ENCODE measurements at places on chromosomes 6 and 20.
A peak's percentile ranks its signal among the peaks of the same experiment; 100 is the strongest.

DNA sequence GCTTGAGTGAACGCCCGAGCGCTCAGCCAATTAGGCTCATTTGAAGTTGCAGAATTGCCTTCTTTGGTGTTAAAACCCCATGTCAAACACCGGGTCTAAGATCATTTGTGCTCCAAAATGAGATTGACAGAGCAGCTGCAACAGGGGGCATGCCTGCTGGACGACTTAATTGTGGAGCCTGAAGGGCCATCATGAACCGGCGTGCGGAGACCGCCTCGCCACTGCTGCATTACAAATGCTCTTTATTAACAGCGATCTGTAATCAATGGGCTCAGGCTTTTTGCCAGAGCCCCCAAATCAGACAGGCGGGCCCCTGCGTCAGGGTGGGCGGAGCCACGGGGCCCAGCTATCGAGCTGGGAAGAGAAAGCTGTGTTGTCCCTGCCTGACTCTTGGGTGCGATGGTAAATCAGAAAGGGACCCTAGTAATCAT is 183.2 kb downstream of the SIM1 start:
- no peak for DNase-seq

DNA sequence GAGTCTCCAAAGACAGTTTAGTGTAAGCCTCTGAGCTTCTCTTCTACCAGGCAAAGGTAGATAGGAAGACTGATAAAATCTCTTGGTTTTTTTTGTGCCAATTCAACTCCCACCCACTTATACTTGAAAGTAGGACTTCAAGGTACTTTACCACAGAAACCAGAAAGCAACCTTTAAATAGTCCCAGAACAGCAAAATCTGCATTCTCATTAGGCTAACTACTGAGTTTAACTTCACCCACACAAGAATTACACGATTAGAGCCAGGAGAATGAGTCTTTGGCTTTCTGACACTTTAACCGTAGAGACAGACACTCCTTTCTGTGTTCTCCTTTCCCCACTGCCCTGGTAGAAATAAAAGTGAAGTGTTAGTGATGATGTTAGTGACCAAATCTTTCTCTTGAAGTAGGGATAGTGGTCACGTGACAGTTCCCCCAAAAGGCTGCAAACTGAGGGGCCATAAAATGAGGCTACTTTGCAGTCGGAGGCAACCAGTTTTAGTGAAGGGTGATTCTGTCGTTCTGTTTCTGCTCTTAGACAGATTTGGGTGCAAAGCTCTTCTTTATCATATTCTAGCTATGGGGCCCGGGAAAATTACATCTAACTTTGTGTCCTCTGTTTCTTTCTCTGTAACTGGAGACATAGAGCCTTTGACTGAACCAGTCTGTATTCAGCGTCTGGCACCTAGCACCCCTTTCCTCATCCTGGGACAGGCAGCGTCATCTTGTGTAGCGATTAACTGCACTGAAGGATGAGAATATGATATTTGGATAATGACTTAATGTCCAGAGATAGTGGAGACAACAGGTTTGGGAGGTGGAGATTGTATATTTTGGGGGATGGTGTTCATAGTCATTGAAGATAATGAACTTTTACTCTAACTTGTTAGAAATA is 206.4 kb upstream of the CITED2 start:
- no peak for DNase-seq

GRCh38 chr6:84062519-84063154 is 29.1 kb downstream of the MRAP2 start:
- DNase-seq = no peak

DNA sequence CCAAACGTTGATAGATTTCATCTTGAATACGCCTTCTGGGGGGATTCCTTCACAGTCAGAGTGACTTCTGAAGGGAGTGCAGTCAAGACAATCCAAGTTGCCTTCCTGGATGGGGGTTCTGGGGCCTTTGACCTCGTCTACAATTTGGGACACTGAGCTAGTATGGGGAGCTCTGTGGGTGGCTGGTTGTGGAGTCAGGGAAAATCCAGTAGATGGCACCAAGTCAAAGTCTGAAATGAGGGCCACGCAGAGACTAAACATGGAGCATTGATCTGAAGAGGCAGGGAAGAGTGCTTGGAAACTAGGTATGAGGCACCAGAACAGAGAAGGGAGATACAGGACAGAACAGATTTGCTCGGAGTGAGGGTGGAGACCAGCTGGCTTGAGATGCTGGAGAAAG is 43.6 kb upstream of the CCN6 start:
- peak; percentile 29 for DNase-seq

GRCh38 chr20:51058017-51058416 is 35.1 kb upstream of the KCNG1 start:
- DNase-seq = no peak

DNA sequence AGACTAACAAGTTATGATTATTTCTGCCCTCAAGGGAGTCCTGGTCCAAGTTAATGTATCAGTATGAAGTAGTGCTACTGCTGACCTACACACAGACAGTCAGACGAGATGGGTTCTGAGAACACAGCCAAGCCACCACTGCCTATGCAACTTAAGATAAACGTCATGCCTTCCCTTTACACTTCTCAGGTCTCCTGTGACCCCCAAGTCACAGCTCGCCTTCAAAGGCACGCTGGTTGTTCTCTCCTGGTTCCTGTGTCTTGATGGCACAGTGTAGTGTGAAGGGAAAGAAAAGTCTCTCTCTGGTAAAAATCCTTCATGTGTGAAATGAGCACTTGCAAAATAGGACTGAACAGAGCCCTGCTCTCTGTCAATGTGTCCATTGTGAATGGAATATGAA is 377.8 kb downstream of the ADGRB3 start:
- no peak for DNase-seq

GRCh38 chr20:8215361-8215781 is 83.3 kb downstream of the PLCB1 start:
- no peak for DNase-seq

GRCh38 chr6:134938896-134939295 is 11.0 kb downstream of the ALDH8A1 start:
- no peak for DNase-seq
